D721Med (cell line): ENCODE measurements at places on chromosomes 12 and 14.

GRCh38 chr14:78638926-78639325 is 468.8 kb downstream of the NRXN3 start:
- no peak for DNase-seq

DNA sequence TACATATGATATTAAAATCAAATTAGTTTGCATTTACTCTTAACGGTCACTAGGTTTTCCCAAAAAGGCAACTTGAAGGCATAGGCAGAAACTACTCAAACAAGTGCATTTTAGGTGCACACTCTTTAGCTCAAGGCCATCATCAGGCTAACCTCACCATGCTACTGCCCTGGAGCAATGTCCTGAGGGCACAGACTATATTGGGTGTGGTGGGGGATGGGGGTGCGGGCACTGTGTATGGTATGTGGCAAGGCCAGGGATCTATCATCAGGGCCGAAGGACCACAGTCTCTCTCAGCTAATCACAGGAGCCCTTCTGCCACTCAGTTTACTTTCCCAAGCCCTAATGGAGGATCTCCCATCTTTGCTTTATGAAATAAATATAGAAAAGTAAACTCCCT is 51.9 kb downstream of the SH2B3 start:
- no peak for DNase-seq

DNA sequence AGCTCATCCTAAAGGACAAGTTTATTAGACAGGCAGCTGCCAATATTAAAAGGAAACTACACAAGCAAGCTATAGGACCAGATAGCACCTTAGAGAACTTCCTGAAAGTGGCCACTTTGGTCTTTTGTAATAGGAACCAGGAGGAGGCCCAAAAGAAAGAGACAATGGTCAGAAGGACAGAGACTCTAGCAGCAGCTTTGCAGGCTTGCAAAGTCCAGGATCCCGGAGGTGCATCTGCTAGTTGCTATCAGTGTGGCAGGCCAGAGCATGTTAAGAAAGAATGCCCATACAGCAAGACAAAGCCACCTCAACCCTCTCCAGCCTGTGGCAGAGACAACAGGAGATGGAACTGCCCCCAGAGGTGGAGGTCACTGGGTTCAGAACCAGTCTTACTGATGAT is 23.4 kb downstream of the APOBEC1 start:
- DNase-seq = no peak

GRCh38 chr12:12926571-12927071 is 25.3 kb downstream of the GPRC5D start:
- no peak for DNase-seq

- DNase-seq = no peak
Observed at GRCh38 chr12:22974865-22975264, 349.9 kb downstream of the ETNK1 start.

- DNase-seq = no peak
Observed at GRCh38 chr14:104297721-104298401, 159.5 kb downstream of the KIF26A start.

- no peak for DNase-seq
Observed at GRCh38 chr12:6080149-6081045, 44.1 kb downstream of the VWF start.

- DNase-seq = no peak
Observed at GRCh38 chr12:76863005-76863670, 15.7 kb downstream of the CSRP2 start.

GRCh38 chr14:35689000-35689460 is 120.1 kb downstream of the RALGAPA1 start:
- DNase-seq = no peak

- no peak for DNase-seq
Observed at GRCh38 chr14:22561661-22562579, 27.1 kb downstream of the DAD1 start.

- no peak for DNase-seq
Observed at GRCh38 chr14:64463195-64463594, 2.1 kb upstream of the AKAP5 start.

GRCh38 chr14:31232081-31232480 is 24.5 kb upstream of the HECTD1 start:
- no peak for DNase-seq

DNA sequence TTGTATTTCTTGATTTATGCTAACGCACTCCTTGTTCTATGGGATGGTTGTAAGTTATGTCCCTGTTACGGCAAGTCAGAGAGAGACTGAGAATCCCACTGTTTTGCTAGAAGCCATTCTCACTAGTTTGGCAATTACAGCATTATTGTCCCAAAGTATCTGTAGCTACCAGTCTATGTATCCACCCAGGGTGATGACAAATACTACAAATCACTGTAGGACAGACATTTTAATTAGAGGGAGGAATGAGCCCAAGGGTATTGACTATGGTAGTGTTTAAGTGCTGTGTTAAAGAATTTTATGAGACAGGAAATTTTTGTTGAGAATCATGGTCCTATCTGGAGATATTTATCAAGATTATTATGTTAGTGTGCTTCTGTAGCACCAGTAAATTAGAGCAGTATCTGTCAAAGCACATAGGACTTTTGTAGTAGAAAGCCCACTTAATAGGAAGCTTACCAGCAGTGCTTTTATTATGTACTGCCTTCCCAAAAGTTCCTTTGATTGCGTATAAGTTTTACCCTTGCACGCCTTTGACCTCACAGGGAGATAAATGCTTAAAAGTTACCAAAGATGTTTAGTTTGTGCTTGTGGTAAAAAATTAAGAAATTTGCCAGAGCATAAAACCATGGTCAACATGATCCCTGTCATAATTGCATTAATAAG is 10.7 kb downstream of the PRKCH start:
- DNase-seq = no peak

DNA sequence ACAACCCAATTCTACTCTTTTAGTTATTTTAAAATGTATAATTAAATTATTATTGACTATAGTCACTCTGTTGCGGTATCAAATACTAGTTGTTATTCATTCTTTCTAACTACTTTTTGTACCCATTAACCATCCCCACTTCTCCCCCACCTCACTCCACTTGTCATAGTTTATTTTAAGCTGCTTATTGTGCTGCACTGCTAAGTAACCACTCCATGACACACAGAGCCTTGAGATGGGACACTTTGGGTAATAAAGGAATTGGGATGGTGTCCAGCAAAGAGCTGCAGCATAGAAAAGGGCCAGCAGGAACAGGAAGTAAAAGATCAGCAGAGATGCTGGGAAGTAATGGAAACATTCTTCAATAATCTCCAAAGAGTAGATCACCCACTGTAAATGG is 123.0 kb downstream of the RPS29 start:
- no peak for DNase-seq

- no peak for DNase-seq
Observed at GRCh38 chr12:66964629-66965028, 285.8 kb upstream of the GRIP1 start.

GRCh38 chr14:61696753-61697318 is 1.5 kb downstream of the HIF1A start:
- DNase-seq = no peak

- no peak for DNase-seq
Observed at GRCh38 chr14:100900837-100901390, 2.6 kb downstream of the RTL1 start.

DNA sequence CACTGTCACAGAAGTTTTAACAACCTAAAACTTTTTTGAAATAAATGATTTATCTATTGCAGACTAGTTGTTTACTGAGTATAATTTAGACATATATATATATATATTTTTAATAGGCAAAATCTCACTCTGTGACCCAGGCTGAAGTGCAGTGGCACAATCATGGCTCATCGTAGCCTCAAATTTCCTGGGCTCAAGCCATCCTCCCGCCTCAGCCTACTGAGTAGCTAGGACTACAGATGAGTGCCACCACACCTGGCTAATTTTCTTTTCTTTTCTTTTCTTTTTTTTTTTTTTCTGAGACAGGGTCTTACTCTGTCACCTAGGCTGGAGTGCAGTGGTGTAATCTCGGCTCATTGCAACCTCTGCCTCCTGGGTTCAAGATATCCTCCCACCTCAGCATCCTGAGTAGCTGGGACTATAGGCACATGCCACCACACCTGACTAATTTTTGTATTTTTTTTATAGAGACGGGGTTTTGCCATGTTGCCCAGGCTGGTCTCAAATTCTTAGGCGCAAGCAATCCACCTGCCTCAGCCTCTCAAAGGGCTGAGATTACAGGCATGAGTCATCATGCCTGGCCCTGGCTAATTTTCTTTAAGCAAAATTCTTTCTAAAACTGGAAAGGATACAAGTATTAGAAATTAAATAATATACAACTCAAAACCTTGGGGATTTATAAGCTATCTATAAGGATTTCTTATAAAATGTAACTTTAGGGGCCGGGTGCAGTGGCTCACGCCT is 23.1 kb downstream of the EEA1 start:
- DNase-seq = no peak

- no peak for DNase-seq
Observed at GRCh38 chr12:52171950-52172512, 19.8 kb downstream of the KRT80 start.

GRCh38 chr12:114931025-114931424 is 247.1 kb upstream of the TBX3 start:
- no peak for DNase-seq

GRCh38 chr12:40215982-40216381 is 8.8 kb upstream of the LRRK2 start:
- DNase-seq = no peak

DNA sequence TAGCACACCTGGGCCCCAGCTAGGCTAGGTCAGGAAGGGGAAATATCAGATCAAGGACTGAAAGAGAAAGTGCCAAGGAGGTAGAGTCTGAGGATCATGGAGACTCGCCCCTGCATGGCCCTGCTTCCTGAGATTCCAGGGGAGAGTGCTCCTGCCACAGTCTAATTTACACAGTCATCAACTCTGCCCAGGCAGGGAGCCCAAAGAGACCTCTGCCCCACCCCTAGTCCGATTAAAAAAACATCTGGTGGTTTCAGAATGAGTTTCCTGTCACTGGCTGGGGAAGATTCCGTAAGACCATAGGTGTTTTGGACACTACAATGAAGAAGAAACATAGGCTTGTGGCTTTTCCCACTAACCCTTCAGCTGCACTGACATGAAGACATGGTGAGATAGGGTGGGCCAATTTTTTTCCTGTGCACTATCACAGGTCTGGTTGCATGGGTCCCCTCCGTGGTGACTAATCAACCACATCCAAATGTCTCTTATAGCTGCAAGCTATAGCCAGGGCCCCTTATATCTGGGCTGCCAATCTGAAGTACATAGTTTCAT is 31.5 kb upstream of the GZMB start:
- no peak for DNase-seq

GRCh38 chr12:80033448-80033847 is 65.9 kb upstream of the OTOGL start:
- no peak for DNase-seq

DNA sequence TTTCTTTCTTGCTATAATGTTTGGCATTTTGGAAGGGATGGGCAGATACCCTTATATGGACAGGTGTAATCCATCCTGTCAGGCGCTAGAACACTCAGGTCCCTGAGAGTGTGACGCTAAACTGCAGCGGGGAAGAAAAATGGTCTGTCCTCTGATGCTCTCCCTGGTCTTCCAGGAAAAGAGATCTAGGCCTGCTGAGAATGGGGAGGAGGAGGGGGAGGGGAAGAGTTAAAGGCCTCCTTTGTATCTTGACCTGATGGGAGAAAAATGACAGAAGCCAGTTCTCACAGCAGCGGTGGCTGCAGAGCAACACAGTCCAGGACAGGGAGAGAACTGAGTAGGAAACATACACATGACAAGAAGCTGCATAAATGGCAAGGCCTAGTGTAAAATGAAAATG is 61.1 kb downstream of the RPS6KA5 start:
- DNase-seq = no peak

DNA sequence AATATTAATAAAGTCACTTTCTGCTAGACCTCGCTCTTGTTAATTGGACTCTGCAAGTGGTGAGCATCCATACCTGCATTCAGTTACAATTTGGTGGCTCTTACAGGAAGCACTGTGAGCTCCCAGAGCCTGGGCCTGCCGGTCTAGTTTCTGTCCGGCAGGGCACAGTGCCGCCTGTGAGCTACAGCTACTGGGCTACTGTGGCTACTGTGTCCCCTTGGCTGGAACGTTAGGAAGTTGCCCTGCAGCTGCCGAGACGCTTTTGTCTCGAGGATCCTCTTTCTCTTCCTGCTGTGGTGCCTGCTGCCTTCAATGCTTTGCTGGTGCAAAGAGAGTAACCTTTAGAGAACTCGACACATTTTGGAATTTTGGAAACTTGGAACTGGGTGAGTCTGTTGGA is 44.6 kb upstream of the PTGDR start:
- no peak for DNase-seq

- no peak for DNase-seq
Observed at GRCh38 chr14:88386256-88386794, 868 bp downstream of the SPATA7 start.

DNA sequence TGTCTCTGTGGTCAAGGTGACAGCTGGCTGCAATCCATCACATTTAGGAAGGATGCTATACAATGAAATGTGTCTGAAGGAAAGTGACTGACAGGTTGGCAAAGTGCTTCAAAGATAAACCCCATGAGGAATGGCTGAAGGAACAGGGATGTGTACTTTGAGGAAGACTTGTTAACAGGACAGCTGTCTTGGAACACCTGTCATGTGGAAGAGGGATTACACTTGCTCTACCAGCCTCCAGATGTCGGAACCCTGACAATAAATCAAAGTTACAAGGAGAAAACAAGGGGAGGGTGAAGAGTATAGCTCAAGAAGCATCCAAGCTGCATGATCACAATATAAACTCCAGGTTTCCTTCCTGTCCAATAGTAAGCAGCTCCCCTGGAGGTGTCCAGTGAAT is 147.8 kb upstream of the TMCC3 start:
- DNase-seq = no peak

DNA sequence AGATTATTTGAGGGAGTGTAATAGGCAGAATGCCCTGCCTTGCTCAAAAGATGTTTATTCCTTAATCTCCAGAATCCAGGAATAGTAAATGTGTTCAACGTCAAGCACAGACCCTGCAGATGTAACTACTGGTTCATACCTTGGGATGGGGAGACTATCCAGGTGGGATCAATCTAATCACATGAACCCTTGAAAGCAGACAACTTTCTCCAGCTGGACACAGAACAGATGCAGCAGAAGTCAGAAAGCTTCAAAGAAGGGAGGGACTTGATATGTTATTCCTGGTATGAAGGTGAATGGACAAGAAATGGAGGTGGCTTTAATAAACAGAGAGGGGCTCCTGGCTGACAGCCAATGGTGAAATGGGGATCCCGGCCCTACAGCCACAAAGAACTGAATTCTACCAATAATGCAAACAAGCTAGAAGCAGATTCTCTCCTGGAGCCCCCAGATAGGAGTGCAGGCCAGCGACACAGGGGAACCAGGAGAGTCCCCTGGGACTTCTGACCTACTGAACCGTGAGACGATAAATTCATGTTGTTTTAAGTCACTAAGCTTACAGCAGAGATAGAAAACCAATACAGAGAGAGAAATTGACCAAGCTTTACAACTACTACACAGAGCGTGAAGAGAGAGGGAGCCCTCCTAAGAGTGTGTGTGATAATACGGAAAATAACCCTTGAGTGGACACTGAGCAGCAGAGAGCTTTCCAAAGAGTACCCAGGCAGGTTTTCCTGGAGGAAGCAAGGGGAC is 133.5 kb upstream of the TMEM132C start:
- no peak for DNase-seq

DNA sequence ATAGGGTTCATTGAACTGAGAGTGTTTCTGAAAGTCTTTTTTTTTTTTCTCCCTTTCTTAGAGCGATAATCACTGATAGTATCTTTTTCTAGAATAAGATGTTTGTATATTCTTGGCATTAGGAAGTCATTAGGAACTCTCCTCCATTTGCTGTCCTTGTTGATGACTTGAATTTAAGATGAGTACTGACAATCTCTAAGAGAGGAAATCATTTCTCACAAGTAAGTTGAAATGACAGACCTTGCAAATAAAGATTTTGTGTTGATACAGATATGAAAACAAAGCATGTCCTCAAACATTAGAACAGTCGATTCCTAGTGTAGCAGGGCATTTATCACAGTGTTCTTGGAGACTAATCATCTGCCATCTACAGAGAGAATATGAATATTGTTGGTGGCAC is 458.4 kb upstream of the SYT1 start:
- DNase-seq = no peak
